ENCODE measurements at places on chromosomes 1 and 21. TPM values are rescaled to one million over a fixed set of nuclear protein-coding genes. Genes with fewer than 3 reads are reported as not detected.

- no peak for DNase-seq
Observed at GRCh38 chr1:4529446-4530165, 124.8 kb upstream of the AJAP1 start.

DNA sequence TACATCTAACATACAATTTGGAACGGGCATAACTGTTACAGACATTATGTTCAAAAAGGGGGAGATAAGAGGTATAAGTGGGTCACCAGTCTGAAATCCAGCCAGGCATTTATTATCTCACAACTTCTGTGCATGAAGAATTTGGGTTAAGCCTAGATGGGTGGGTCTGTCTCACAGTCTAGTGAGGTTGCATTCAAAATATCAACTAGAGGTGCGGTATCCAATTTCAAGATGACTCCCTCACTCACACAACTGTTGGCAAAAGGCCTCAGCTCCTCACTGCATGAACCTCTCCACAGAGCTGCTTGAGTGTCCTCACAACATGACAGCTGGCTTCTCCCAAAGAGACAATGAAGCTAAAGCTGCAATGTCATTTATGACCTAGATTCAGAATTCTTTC is 4.7 kb downstream of the AUNIP start:
- DNase-seq = no peak

Gene MARCKSL1
- polyA plus RNA-seq = 161 TPM

Gene SLC30A10
- polyA plus RNA-seq = 0.29 TPM

GRCh38 chr1:78658901-78659300 is 9.3 kb downstream of the IFI44 start:
- DNase-seq = no peak

Data from muscle of leg (tissue), 16 donors.